Activated CD8-positive, alpha-beta T cell treated with anti-CD3 and anti-CD28 coated beads, Interleukin-2, amount 10 ng/mL, durations not matched to agents 7 days and 5 days (primary cell): ENCODE measurements at places on chromosomes 12 and 14. TPM values are rescaled to one million over a fixed set of nuclear protein-coding genes. Genes with fewer than 3 reads are reported as not detected.

- DNase-seq, result no peak
- H3K36me3 ChIP-seq, result no peaks in the 10 kb centered on the region
- peaks cover 2% of the 10 kb centered on the region for H3K27me3 ChIP-seq
- peaks cover 32% of the 10 kb centered on the region for H3K4me1 ChIP-seq
- H3K27ac ChIP-seq, result no peak overlapping the region
Observed at GRCh38 chr12:122026706-122027333, 5.1 kb downstream of the BCL7A start.

The CLSTN3 gene
- total RNA-seq, result 83.9 TPM

- peaks cover 19% of the 10 kb centered on the region for H3K4me1 ChIP-seq
- H3K27ac ChIP-seq, result no peak overlapping the region
- no peaks in the 10 kb centered on the region for H3K36me3 ChIP-seq
- H3K4me3 ChIP-seq, result no peak overlapping the region
Observed at GRCh38 chr12:104376650-104377513, 73.3 kb downstream of the EID3 start.

DNA sequence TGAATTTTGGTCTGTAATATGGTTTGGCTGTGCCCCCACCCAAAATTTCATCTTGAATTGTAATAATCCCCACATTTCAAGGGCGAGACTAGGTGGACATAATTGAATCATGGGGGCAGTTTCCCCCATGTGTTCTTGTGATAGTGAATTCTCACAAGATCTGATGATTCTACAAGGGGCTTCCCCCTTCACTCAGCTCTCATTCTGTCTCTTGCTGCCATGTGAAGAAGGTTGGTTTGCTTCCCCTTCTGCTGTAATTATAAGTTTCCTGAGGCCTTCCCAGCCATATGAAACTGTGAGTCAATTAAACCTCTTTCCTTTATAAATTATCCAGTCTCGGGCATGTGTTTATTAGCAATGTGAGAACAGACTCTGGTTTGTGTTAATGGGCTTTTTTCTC, 5.9 kb downstream of the LRRC9 start:
- H3K36me3 ChIP-seq, result no peaks in the 10 kb centered on the region
- peaks cover 12% of the 10 kb centered on the region for H3K27me3 ChIP-seq
- no peak for DNase-seq
- no peak overlapping the region for H3K27ac ChIP-seq
- H3K4me1 ChIP-seq, result no peaks in the 10 kb centered on the region

DNA sequence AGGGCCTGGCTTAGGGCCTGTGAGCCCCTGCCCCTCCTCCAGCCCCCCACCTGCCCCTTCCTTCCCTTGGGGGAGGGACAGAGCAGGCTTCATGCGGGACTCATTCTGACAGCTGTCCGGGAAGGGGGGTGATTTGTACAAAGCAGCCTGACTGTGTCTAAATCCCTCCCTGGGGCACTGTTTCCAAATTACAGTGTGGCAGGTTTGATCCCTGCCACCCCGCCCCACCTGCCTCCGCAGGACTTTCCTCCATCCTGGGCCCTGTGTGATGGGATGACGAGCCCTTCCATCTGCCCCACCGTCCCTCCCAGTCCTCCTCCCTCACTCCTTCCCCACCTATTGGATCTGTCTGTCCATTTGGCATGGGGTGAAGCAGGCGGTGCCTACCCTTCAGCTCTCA, 363.9 kb downstream of the BCL11B start:
- DNase-seq, result no peak
- no peaks in the 10 kb centered on the region for H3K36me3 ChIP-seq
- H3K27me3 ChIP-seq, result no peaks in the 10 kb centered on the region
- H3K4me1 ChIP-seq, result peaks cover 17% of the 10 kb centered on the region
- H3K4me3 ChIP-seq, result no peak overlapping the region

GRCh38 chr14:103535891-103536565, 7.0 kb downstream of the TRMT61A start:
- no peak overlapping the region for H3K4me3 ChIP-seq
- H3K27ac ChIP-seq, result no peak overlapping the region
- no peak for DNase-seq
- no peaks in the 10 kb centered on the region for H3K36me3 ChIP-seq
- H3K4me1 ChIP-seq, result peaks cover 6% of the 10 kb centered on the region

DNA sequence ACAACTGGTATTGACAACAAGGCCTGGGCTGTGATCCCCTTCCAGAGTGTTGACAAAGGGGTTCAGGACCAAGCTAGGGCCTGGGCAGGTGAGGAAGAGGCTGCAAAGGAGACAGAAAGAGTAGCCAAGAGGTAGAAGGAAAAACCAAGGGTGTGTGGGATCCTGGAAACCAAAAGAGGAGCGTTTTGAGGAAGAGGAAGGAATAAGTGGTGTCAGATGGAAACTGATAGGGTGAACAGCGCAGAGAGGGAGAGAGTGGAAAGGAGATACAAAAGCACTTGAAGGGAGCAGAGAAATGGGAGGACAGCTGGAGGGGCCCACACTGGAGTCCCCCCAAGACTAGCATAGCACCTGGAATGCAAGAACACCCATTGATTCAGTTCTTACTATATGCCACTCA, 8.3 kb upstream of the HVCN1 start:
- peaks cover 23% of the 10 kb centered on the region for H3K4me1 ChIP-seq
- no peak for DNase-seq
- H3K27ac ChIP-seq, result no peak overlapping the region
- no peaks in the 10 kb centered on the region for H3K36me3 ChIP-seq
- H3K4me3 ChIP-seq, result no peak overlapping the region

- no peak for DNase-seq
- H3K4me3 ChIP-seq, result peak overlapping the region; percentile 42
- H3K27ac ChIP-seq, result peak overlapping the region; percentile 70
- no peaks in the 10 kb centered on the region for H3K27me3 ChIP-seq
Observed at GRCh38 chr12:122067548-122067947, 11.0 kb upstream of the MLXIP start.
